Left ventricle myocardium superior (tissue), 1 donor: ENCODE measurements at places on chromosomes 1 and 21. TPM values are rescaled to one million over a fixed set of nuclear protein-coding genes. Genes with fewer than 3 reads are reported as not detected.

The SLC16A4 gene
- total RNA-seq: 2.1 TPM

The GUCA2A gene
- not detected for total RNA-seq

The TMEM81 gene
- total RNA-seq: 3.7 TPM

The ACTN2 gene
- 2,394 TPM for total RNA-seq

The KRTAP20-1 gene
- total RNA-seq: not detected

The MFAP2 gene
- 4.2 TPM for total RNA-seq

The SIM2 gene
- not detected for total RNA-seq

The RPE65 gene
- total RNA-seq: not detected

The GNG4 gene
- total RNA-seq: not detected
